ENCODE measurements at places on chromosomes 7 and 10. TPM values are rescaled to one million over a fixed set of nuclear protein-coding genes. Genes with fewer than 3 reads are reported as not detected.

The TAS2R60 gene
- not detected for total RNA-seq

The MYPN gene
- 1.7 TPM for total RNA-seq

The EIF3B gene
- total RNA-seq, result 150 TPM

The SPRN gene
- total RNA-seq, result 0.82 TPM

The OR2A42 gene
- not detected for total RNA-seq

The HOXA2 gene
- total RNA-seq, result 0.16 TPM

The MEOX2 gene
- total RNA-seq, result 13.0 TPM

The MYL10 gene
- not detected for total RNA-seq

The SUN3 gene
- total RNA-seq, result not detected

The LYZL1 gene
- not detected for total RNA-seq

The OPTN gene
- 107 TPM for total RNA-seq

The VWA2 gene
- total RNA-seq, result not detected

The VPS50 gene
- total RNA-seq, result 50.0 TPM

The GPNMB gene
- total RNA-seq, result 479 TPM

The MYH16 gene
- total RNA-seq, result not detected

The POT1 gene
- total RNA-seq, result 45.8 TPM

Data from fibroblast of the aortic adventitia (primary cell).